ENCODE measurements at places on chromosomes 13 and 19. TPM values are rescaled to one million over a fixed set of nuclear protein-coding genes. Genes with fewer than 3 reads are reported as not detected.

OR10H1 gene
- total RNA-seq = not detected

IRGC gene
- not detected for total RNA-seq

- DNase-seq = no peak
These were observed 64.3 kb downstream of the TBC1D4 start for GRCh38 chr13:75417656-75418055.

DNA sequence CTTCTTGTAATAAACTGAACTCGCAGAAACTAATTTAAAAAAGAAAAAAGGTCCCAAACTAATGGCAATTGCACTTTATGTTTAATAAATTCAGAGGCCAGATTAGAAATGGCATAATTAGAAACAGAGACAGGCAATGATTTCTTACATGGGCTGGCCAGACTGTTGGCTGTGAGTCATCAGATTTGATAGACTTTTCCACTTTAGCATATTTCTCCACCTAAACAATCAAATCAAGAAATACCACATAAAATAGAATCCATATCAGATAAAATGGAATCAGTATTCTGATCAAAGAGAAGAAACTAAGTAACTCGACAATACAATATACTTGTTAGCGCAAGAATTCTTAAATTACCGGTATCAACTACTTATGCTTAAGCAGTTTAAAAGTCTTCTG lies 29.0 kb downstream of the EXOSC8 start:
- no peak for DNase-seq

CPAMD8 gene
- total RNA-seq = 7.7 TPM

DNA sequence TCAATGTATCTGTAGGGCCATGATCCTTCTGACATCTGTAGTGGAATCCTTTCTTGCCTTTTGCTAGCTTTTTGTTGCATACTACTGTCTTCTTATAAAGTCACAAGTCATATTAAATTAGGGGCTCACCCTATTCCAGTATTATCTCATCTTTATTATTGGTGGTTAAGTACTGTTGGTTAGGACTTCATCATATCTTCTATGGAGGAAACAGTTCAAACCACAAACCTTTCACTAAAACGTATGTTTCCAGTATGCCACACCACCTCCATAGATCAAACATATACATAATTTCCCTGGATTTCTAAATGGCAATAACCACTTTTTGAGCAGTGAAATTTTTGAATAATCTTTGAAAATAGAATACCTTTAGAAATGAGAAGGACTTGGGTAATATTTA lies 62.8 kb upstream of the PCDH9 start:
- no peak for DNase-seq

DNA sequence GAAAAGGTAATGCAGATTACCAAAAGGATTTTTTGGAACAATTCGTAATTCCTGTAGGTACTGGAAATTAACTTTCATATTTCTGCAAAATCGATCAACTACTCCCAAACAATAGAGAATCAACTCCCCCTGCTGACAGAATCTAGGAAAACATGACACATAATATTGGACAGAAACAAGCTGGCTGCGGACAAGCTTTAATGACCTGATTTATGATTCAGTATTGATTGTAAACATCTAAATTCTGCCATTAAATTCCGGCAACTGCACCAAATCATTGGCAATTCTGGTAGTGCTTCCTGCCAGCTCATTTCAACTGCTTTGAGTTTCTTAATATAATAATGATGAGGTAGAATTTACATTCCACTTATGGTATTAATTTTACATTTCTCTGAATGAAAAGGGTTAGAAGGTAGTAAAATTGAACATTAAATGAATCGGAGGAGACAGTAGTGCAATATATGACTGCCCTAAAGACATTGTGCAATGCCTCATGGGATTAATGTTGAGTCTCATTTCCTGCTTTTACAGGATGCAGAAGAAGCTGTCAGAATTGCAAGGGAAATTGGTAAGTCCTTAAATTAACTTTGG lies 146.5 kb downstream of the PCCA start:
- DNase-seq = no peak

DNA sequence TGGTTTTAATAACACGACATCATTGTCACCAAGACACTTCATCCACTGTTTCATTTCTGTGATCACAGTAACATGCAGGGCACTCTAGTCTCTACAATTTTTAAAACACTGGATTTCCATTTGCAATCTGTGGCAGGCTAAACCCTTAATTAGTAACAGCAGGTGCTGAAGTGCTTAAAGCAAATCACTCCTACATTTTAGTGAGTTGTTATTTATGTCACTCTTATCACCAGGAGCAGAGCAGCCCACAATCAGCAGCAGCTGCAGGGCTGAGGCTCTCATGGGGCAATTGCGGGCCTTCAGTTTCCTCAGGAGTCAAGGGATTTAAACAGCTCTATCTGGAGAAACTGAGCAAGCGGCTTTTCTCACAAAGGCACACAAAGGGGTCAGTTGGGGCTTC lies 1.6 kb downstream of the SOHLH2 start:
- DNase-seq = no peak

NLRP9 gene
- not detected for total RNA-seq

- DNase-seq = no peak
These were observed 23.5 kb downstream of the SLAIN1 start for GRCh38 chr13:77720988-77721387.

- no peak for DNase-seq
These were observed 290.7 kb upstream of the MIR17HG start for GRCh38 chr13:91056746-91057145.

ZNF574 gene
- total RNA-seq = 8.8 TPM

DNA sequence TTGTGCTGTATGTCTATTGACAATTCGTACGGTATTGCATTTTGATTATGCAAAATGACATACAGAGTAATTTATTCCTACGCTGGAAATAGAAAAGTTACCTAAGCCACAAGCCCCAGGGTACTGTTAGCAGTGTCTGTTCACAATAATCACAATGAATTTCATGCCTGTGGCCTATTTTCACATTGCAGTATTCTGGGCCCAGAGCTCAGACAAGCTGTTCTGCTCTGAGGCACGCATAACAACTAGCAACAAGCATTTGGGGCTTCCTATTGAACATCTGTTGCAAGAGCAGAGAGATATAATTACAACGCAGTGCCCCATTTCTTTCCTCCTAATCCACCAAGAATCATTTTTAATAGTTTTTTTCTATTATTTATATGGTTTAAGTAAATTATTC lies 158.9 kb upstream of the SGCG start:
- no peak for DNase-seq

DNA sequence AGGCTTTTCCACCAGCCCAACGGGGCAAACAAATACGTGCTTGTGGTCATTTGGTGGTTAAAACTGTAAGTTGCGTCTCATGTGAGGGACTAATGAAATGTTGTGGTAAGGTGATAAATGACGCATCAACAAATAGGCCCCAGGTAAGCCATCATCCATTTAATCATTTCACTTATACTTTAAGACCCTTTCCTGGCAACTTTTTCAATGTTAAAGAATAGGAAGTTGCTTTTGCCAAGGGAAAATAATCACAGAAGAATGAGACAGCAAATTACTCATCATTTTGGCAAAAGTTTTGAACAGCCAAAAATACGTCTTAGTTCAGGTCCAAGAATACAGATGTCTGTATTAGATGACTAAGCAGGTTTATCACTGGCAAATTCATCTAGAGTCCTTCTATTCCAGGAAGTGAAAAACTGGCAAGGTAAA lies 660.4 kb downstream of the SLITRK1 start:
- no peak for DNase-seq
